ENCODE measurements at places on chromosomes 7 and 10.

- DNase-seq: no peak
Observed at GRCh38 chr7:17598846-17599245, 300.4 kb downstream of the AHR start.

DNA sequence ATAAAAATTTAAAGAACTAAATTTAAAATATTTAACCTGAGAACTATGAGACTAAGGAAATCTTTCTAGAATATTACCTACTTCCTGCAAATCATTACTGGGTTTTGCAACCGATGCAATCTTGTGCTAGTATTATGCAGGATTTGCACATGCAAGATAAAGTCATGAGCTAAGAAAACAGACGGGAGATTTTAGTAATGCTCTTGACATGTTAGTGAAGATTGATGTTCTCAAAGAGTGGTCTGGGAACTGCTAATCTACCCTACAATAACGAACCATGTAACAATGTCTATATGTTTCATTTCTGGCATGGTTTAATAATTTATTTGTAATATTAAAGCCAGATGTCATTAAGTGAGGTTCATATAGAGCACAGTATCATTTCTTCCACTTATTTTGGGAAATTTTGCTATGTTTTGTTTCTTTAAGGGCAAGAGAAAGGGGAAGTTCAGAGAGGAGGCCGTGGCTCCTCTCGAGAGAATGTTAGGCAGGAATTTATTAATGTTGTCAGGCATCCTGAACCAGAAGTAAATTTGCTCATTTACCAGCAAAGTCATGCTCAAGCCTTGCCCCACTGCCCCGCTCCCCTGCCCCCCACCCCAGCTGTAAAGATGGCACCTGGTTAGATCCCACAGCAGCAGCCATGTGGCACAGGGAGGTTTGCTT lies 22.8 kb downstream of the LRRC17 start:
- no peak for DNase-seq

GRCh38 chr7:155884225-155885166 lies 72.2 kb upstream of the SHH start:
- DNase-seq: no peak

DNA sequence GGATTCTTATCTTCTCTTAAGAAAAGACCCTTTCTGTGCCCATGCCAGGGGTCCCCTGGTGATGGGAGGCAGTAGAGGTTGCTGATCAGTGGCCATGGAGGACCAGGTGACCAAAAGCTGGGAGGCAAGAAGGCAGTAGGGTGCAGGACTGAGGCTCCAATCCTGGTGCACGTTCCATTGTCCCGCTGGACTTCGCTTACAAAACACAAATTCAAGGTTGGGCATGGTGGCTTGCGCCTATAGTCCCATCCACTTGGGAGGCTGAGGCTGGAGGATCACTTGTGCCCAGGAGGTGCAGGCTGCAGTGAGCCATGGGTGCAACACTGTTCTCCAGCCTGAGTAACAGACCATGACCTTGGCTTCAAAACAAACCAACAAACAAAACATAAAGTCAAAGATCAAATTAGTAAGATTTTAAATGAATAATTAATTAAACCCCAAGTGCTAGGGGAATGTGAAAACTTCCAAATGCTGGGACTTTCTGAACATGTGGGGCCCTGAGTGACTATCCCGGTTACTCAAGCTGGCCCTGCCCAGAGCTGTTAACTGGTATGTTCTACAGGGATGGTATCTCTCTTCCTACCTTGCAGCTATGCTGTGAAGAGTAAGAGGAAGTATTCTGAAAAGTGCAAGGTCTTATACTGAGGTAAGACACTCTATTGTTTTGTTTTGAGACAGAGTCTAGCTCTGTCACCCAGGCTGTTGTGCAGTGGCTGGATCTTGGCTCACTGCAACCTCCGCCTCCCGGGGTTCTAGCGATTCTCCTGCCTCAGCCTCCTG lies 97.6 kb downstream of the LYZL2 start:
- DNase-seq: no peak

DNA sequence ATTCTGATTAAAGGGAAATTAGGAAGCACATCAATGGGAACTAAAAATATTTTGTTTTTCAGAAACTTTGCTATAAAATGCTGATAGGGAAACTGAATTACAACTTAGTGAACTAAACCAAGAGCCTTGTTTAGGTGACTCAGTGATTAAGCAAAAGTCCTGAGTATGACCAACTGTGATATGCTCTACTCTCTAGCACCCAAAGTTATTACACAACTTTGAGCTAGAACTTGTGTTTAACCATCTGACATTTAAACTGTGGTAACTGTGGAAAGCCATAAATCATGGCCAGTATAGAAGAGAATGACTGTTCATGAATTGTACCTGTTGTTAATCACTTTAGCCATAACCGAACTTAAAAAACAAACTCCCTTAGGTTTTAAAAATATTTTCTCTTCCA lies 127.4 kb downstream of the ZNF365 start:
- no peak for DNase-seq

GRCh38 chr7:157234271-157234670 lies 95.5 kb downstream of the UBE3C start:
- no peak for DNase-seq

DNA sequence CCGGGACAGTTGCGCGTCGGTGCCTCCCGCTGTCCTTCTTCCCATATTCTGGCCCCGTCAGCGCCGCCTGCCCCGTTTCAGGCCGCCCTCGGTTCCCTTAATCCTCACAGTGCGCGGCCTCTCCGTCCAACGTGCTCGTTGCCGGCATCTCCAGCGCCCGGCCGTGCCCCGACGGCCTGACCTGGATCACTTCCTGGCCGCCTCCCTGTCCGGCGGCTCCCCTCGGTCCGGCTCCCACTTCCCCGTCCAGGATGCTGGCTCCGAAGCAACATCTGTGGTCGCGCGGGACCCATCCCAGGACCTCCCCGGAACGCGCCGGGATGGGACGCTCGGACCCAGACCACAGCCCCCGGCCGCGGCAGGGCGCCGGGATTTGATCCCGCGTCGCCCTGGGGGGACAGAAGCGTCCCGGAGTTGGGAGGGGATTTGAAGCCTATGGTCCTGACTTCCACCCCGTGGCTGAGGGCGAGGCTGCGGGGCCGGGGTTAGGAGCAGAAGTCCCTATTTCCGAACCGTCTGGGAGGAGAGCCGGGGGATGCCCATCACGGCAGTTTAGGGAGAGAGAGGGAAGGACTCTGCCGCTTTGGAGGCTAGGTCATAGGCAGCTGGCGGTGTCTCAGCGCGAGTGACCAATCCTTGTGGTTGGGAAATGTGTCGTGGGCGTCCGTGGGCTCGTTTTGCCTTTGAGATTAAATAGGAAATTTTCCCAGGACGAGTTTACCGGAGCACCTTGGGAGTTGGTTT lies 53.8 kb downstream of the KCTD7 start:
- DNase-seq: no peak

- DNase-seq: peak; percentile 14
Observed at GRCh38 chr10:12466704-12467305, 117.5 kb downstream of the CAMK1D start.

- no peak for DNase-seq
Observed at GRCh38 chr7:96792115-96792514, 82.5 kb upstream of the SEM1 start.

GRCh38 chr10:101660256-101660655 lies 34.7 kb downstream of the FBXW4 start:
- DNase-seq: no peak

GRCh38 chr10:23437963-23438546 lies 820 bp upstream of the OTUD1 start:
- no peak for DNase-seq

GRCh38 chr7:134515569-134516468 lies 11.5 kb upstream of the AKR1B10 start:
- no peak for DNase-seq

GRCh38 chr7:32500922-32501341 lies 5.6 kb downstream of the AVL9 start:
- DNase-seq: no peak

DNA sequence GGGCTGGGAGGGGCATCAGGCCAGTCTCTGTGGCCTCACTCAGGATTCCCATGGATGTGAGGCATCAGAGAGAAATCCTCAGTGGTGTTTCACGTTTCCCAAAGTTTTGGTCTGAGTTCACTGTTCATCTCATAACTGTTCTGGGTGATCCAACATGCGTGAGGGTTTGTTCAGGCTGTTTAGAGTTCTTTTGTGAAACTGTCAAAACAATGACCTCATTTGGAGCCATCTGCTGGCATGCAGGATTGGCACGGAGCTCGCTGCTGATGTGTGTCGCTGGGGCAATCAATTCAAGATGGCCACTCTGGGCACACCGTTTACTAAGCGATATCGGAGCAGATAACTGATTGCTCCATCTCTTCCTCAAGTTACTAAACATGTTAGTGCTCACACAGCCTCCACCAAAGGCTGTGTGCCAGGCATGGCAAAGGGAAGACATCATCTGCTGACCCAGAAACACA lies 365.6 kb downstream of the WDR11 start:
- no peak for DNase-seq

- no peak for DNase-seq
Observed at GRCh38 chr7:96397936-96398598, 76.2 kb upstream of the SLC25A13 start.

DNA sequence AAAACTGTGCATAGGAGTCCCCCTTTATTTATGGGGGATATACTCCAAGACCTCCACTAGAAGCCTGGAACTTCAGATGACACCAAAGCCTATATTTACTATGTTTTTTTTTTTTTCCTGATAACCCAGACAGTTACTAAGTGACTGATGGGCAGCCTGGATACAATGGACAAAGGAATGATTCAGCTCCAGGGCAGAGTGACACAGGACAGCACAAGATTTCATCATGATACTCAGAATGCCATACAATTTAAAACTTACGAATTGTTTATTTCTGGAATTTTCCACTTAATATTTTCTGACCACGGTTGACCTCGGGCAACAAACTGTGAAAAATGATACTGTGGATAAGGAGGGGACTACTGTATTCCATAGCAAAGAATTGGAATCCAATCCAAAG lies 843.6 kb downstream of the PCDH15 start:
- DNase-seq: no peak

- DNase-seq: no peak
Observed at GRCh38 chr10:60611291-60611747, 167.0 kb upstream of the CDK1 start.

DNA sequence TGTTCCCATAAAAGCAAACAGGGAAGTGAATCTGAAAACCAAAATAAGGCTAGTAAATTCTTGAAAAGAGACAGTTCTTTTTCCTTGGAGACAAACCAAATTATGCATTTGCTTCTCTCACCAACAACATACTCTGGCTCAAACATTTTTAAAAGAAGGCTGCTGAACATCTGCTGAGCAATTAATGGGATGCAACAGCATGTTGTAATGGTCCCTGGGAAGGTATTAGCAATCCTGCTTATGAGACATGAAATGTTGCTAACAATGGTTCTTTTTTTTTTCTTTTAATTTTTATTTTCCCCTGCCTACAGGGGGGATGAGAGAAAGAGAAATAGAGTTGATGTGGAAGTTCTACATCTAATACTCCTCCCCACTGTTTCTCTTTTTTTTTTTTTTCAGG lies 572.1 kb downstream of the SORCS1 start:
- DNase-seq: no peak

- peak; percentile 47 for DNase-seq
Observed at GRCh38 chr7:31735991-31736982, 49.3 kb downstream of the PPP1R17 start.

DNA sequence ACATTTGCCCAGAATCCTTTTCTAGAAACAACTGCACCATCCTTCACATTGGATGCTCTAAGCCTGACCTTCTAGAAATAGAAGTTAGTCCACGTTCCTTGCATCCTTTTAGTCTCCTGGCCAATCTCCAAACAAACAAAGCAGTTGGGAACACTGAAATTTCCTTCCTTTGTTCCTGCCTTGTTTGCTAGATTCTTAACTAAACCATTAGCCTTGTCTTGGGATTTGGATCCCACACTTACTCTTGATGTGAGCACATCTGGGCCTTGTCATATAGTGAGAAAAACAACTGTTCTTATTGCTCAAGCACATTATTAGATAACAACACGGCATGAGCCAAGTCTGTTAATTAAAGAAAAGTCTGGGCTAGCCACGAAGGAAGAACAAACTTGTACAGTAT lies 319.3 kb upstream of the GHITM start:
- DNase-seq: no peak

DNA sequence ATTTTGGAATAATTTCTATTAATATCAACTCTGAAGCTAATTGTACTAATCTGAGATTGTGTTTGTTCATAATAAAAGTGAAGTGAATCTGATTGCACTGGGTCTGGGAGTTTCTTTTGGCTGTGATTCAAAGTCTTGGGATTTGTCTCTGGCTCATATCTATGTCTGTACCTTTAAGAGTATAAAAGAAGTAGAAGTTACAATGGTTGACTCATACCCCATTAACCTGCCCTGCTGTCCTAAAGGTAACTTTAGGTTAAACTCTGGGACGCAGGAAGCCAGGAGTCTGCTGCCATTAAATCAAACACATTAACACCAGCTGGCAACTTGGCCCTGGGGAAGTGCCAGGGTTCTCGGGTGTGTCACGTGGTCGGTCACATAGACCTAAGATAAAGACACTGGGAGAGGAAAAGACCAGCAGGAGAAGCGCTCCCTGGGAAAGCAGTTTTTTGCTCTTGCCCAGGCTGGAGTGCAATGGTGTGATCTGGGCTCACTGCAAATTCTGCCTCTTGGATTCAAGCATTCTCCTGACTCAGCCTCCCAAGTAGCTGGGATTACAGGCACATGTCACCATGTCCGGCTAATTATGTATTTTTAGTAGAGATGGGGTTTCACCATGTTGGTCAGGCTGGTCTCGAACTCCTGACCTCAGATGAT lies 17.8 kb downstream of the SCD start:
- peak; percentile 17 for DNase-seq

GRCh38 chr10:116810120-116810500 lies 39.2 kb upstream of the ENO4 start:
- no peak for DNase-seq

DNA sequence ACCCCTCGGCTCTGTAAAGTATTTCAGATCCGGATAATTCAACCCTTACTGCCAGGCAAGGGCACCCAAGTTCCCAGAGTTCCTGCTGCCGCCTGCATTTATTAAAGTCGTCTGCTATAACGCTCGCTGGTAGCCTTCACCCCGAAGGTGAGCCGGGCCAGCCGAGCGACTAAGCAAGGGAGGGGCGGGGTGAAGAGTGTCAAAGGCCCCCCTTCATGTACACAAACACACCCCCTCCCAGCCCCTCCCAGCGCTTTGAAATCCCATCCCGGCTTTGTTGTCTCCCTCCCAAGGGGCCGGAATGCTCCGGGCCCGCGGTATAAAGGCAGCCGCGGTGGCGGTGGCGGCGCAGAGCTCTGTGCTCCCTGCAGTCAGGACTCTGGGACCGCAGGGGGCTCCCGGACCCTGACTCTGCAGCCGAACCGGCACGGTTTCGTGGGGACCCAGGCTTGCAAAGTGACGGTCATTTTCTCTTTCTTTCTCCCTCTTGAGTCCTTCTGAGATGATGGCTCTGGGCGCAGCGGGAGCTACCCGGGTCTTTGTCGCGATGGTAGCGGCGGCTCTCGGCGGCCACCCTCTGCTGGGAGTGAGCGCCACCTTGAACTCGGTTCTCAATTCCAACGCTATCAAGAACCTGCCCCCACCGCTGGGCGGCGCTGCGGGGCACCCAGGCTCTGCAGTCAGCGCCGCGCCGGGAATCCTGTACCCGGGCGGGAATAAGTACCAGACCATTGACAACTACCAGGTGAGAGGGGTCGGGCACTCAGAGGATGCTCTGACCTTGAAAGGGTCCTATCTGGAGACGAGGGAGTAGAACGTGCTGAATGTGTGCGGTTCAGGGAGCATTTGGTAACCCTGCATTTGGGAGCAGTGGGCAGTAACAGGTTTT lies at the start of gene DKK1:
DKK1 (plus strand) TSS at position 349 of the 889 bp plus-strand sequence; CDS start at position 503, 154 bp downstream.
- DNase-seq: no peak

Measured in NCI-H2107 (cell line).